ENCODE measurements at places on chromosomes 4 and X.
A peak's percentile ranks its signal among the peaks of the same experiment; 100 is the strongest.

GRCh38 chrX:152444338-152444737 is 6.8 kb downstream of the GABRA3 start:
- DNase-seq = no peak

DNA sequence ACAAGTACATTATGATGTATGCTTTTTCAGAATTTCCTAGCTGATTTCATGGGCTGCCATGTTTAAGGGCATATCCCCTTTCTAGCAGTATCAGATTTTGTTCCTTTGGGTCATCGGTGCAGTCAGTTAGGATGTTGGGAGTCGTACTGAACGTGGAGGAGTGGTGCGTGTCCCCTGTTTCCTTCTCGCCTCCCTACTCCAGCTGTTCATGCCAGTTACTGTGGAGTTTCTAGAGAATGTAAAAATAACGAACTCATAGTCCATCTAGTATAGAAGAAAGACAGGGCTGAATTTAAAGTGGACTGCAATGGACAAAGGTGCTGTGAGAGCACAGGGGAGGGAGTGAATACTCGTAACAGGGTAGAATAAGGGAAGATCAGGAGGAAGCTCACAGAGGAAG is 111.3 kb downstream of the CEP135 start:
- DNase-seq = no peak

GRCh38 chrX:54891573-54891972 is 29.1 kb upstream of the TRO start:
- DNase-seq = peak; percentile 4

DNA sequence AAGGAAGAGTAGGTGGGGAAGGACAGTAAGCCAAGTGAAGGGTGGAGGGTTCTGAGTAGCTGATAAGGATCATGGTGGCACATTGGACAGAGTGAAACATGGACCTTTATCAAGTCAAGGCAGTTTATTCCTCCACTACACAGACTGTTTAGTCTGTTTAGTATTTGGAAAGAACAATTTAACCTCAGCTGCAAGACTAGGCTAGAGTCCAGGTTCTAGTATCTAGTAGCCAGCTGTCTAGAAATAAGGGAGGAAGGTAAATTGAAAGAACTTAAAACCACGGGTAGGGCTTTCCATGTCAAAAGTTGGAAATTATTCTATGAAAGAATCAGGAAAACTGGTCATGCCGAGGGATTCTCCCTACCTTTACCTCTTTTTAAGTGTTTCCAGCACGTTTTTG is 140.1 kb upstream of the MED14 start:
- no peak for DNase-seq

- DNase-seq = no peak
These were observed 27.5 kb upstream of the BBS12 start for GRCh38 chr4:122705009-122705408.

DNA sequence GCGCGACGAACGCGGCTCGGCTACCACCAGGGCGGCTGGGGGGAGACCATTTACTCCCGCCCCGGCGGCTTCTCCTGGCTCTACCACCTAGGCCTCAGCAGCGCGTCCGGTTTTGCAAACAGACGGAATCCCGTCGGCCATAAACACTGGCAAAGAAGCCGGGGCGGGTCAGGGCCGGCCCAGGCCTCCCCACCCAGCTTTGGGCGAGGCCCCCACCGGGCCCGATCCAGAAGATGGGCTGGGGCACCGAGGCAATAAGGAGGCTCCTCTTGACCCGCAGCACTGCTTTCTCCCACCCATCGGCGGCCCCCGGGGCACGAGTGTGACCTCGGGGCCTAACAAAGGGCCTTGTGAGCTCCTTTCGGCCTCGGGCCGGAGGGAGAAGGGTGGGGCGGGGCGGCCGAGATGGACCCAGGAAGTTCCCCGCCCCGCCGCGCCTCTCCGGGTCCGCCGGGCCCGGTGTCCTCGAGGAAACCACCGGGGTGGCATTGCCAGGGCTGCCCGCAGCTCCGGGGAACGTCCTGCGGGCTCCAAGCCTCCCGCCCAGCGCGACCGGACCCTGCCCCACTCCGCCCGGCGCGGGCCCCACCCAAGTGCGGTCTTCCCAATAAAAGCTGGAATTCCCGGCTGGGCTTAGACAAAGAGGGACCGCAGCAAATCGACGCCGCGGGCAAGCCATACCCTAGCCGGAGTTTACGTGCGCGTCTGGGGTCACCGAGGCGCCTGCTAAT is 5.9 kb downstream of the BCOR start:
- DNase-seq = no peak

GRCh38 chr4:97349468-97350186 is 793.6 kb downstream of the STPG2 start:
- no peak for DNase-seq

GRCh38 chr4:10552591-10553280 is 95.5 kb upstream of the ZNF518B start:
- no peak for DNase-seq

- DNase-seq = no peak
These were observed 2.2 kb downstream of the UGT2B4 start for GRCh38 chr4:69493515-69493914.

DNA sequence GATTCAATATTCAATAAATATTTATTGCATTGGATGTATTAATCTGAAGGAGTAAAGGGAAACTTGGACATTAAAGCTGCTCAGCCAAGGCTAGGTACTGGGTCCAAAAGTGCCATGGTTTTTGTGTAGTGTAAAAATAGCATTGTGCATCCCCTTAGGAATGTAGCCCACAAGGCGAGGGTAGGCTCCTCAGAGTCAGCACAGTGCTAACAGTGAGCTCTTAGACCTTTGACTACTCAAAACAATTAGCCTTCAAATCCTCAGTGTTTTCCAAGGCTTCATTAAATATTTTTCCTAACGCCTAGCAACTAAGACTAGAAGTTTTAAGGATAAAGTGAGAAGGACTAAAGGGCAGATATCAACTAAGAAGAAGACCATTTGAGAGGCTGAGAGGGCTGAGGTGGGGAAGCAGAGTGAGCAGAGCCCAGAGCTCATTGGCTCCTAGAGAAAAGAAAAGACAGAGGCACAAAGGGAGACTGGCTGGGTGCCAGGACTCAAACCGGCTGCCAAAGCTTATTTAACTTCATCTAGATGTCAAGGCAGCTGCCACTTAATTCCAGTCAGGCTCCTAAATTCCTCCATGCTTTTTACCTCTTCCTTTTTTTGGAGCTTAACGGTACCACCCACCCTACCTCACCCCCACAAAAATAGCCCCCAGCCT is 17.0 kb downstream of the PRKG2 start:
- no peak for DNase-seq

DNA sequence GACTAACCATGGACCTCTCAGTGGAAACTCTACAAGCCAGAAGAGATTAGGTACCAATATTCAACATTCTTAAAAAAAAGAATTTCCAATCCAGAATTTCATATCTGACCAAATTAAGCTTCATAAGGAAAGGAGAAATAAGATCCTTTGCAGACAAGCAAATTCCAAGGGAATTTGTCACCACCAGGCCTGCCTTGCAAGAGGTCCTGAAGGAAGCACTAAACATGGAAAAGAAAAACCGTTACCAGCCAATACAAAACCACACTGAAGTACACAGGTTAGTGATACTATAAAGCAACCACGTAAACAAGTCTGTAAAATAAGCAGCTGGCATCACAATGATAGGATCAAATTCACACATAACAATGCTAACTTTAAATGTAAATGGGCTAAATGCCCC is 156.6 kb downstream of the FAM13A start:
- peak; percentile 7 for DNase-seq

DNA sequence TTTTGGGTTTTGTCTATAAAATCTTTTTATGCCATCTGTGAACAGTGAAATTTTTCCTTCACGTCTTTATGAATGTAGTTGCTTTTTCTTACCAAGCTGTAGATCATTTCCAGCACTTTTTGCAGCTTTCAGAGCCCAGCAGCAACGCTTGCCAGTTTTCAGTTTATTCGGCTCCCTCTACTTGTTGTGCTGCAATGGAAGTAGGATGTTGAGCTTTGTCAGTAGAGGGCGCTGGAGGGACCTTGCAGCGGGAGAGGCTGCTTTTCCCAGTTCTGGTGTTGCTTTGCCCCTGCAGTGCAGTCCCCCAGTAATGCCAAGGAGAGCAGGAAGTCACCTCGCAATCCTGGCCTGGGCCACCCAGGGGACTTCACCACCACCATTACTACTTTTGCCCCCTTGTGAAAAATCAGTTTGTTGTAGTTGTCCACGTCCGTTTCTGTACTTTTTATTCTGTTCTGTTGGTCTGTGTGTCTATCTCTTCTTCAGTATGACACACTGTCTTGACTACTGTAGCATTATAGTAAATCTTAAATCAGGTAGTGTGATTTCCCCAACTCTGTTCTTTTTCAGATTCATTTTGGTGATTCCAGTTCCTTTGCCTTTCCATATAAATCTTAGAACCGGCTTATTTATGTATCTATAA is 21.8 kb downstream of the CMC4 start:
- DNase-seq = no peak

DNA sequence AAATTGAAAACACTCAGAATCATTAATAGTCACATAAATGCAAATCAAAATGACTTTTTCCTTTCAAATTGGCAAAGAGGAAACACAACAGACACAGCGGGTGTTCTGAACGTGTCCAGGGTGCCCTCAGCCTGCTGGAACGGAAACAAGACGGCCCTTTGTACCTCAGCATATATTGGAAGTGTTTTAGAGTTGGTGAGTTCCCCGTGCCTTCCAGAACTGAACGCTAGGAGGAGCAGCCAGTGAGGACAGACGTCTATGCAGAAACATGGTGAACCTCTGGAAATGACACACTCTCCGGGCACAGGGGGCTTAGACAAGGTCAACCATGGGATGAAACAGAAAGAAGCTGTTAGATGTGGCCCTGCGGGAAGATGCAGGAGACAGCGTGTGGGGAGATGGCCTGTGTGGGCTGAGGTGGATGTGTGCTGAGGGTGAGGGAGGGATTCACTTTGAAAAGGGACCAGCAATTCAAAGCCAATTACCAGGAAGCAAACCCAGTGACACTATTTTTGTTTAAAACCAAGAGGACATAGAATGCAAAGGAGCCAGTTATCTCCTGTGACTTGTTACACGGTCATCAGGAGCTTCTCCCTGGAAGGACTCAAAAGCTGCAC is 40.4 kb downstream of the RNF212 start:
- DNase-seq = peak; percentile 11

- DNase-seq = no peak
These were observed 358.9 kb upstream of the FSTL5 start for GRCh38 chr4:162522724-162523123.

- DNase-seq = no peak
These were observed 68.7 kb downstream of the MCF2 start for GRCh38 chrX:139639253-139639652.

GRCh38 chr4:143626134-143626911 is 74.2 kb downstream of the FREM3 start:
- peak; percentile 35 for DNase-seq

- DNase-seq = no peak
These were observed 2.3 kb upstream of the SEPSECS start for GRCh38 chr4:25162566-25162965.

DNA sequence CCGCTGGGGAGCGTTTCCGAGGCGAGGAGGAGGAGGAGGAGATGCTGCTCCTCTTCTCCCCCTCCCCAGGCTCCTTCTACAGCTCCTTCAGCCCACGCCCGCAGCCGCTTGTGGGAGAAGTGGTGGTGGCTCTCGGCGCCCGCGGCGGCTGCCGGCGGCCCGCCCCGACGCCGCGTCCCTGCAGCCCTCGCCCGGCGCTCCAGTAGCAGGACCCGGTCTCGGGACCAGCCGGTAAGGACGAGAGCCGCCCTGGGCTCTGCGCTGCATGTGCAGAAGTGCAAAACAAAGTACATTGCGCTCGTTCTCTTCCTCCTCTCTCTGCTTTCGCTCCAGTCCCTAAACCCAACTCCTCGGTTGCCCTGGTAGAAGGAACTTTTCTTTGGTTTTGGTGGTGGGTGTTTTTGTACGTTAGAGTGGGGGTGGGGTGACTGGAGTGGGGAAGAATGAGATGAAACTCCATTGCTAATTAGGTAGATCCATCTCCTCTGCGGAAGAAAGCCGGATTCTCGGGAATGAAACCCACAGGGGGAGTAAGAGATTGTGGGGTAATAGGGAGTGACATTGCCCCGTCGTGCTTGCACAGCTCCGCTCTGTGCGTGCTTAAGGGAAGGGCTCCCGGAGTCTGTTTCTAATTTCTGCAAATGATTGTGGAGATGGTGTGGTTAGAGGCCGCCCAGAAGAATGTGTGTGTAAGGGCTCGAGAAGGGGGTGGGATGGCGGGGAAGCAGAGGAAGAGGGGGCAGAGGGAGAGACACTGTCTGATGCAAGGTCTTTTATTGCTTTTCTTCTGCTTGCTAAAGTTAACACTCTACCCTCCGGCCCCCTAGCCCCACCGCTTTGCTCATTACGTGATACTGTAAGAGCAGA is 677 bp downstream of the PTPN13 start:
- DNase-seq = peak; percentile 93

DNA sequence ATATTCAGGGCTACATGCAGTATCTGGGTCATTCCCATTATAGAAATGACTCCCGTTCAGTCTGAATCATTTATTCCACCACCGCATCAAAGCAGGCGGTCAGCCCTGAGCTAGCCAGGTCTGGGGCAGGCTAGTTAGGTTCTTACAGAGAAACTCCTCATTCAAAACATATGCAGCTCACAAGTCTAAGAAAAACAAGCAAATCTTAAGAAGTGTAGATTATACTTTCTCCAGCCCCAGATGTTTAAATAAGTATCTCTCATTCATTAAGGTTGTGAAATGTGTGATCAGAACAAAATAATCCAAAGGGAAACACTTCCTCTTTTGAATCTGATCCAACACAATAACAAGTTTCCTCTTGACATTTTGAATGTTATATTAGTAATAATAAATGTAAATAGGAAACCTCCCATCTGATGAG is 441.9 kb downstream of the INPP4B start:
- DNase-seq = no peak

DNA sequence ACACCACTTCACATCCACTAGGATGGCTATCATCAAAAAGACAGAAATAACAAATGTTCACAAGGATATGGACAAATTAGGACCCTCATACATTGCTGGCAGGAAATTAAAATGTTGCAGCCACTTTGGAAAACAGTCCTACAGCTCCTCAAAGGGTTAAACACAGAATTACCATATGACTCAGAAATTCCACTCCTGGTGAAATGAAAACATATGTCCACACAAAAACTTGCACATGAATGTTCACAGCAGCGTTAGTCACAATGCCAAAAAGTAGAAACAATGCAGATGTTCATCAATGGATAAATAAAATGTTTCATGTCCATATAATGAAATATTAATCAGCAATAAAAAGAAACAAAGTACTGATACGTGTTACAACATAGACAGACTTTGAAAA is 15.1 kb downstream of the S100G start:
- DNase-seq = no peak

DNA sequence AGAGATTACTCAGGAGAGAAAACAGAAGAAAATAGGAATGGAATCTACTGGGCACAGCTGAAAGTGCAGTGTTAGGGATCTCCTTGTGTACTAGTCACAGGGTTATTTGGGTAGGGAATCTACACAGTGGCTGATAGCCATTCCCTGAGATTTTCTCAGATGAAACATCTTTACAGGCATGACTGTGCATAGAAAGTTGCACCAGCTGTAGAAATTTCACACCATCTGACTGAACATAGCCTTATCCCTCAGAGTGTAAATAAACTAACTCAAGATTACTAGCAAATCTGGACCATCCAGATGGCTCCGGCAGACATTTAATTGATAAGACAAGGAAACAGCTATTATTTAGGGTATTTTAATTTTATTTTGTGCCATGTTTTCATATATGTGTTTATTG is 2053.5 kb upstream of the TENM3 start:
- peak; percentile 3 for DNase-seq

- DNase-seq = no peak
These were observed 929 bp downstream of the ZBTB33 start for GRCh38 chrX:120251471-120252011.

- no peak for DNase-seq
These were observed 10.5 kb upstream of the TLR3 start for GRCh38 chr4:186058253-186058979.

Data from AG09319 (cell line).